ENCODE measurements at places on chromosomes 1 and 21. TPM values are rescaled to one million over a fixed set of nuclear protein-coding genes. Genes with fewer than 3 reads are reported as not detected.

SLC25A24 gene
- total RNA-seq, result 62.2 TPM

GRCh38 chr1:170309389-170310013 lies 163.7 kb downstream of the NTMT2 start:
- DNase-seq, result peak; percentile 87

DNA sequence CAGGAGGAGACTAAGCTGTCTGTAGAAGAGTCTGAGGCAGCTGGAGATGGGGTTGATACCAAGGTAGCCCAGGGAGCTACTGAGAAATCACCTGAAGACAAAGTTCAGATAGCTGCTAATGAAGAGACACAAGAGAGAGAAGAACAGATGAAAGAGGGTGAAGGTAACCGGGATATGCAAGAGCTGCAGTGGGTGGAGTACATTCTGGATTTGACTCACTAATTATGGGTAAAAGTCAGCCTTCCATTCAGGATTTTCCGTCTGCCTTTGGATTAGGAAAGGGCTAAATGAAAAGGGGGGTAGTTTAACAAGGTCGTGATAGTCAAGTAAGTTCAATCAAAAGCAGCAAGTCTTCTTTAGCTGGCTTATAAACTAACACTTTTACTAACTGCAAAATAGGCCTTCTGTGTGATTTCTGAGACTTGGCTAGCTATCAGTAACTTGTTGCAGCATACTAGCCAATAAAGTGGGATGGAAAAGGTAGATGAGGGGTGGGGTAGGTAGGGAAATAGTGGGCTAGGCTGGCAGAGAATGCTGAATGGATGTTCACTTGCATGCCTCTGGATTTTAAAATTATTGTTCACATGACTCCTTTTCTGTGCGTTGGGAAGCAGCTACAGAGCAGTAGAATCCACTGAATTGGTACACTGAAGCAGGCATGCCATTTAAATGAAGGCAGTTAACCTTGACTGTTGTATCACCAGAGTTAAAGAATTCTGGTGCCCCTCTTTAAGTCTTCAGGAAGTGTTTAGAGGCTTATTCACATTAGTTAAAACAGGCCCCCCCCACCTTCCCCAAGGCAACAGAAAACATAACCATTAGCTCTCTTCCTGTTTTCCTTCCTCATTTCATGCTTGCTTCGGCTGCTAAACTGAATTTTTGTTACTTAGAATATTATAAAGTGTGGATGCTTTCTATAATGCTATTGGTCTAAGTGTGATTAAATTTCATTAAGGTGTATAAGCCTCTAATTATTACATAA lies 15.4 kb downstream of the CCDC17 start:
- DNase-seq, result no peak

C2CD4D gene
- total RNA-seq, result not detected

APCS gene
- not detected for total RNA-seq

Data from fibroblast of villous mesenchyme (primary cell).